GM12891 (cell line): ENCODE measurements at places on chromosomes 11 and 22.

DNA sequence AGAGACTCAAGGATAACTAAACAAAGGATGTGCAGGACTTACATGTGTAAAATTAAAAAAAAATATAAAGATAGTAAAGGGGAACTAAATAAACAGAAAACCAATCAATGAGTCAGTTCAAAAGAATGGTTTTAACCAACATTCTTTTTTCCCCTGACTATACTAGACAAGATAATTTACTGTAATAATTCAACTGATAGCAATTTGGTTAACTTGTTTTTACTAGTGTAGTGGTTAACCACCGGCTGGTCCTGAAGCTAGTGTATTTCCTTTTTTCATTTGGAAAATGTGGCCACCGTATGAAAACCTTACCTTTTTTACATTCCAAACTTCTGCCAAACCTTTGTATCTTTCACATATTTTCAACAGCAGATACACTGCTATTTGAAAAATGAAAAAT is 123.1 kb downstream of the ARHGAP42 start:
- DNase-seq, result no peak

- no peak for DNase-seq
Observed at GRCh38 chr11:121383716-121384115, 68.4 kb upstream of the SORL1 start.

GRCh38 chr11:77441426-77441825 is 32.5 kb downstream of the PAK1 start:
- no peak for DNase-seq

DNA sequence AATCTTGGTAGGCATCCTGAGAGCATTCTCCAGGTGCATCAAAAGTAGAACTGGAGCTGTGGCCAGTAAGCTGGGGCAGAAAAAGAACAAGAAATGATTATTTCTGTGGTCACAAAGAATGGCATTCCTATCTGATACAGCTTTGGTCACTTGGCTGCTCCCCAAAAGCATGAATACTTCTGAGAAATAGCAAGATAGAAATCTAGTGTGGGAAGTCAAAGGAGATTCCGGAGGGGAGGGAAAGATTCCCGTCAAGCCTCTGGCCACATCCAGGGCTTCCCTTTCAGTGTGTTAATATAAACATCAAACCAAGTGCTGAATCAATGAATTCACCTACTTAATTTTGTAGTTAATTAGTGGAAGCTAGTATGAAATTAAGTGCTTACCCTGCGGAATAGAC is 1185.4 kb downstream of the LRRC4C start:
- DNase-seq, result no peak

- no peak for DNase-seq
Observed at GRCh38 chr11:32562839-32563599, 20.6 kb upstream of the EIF3M start.

DNA sequence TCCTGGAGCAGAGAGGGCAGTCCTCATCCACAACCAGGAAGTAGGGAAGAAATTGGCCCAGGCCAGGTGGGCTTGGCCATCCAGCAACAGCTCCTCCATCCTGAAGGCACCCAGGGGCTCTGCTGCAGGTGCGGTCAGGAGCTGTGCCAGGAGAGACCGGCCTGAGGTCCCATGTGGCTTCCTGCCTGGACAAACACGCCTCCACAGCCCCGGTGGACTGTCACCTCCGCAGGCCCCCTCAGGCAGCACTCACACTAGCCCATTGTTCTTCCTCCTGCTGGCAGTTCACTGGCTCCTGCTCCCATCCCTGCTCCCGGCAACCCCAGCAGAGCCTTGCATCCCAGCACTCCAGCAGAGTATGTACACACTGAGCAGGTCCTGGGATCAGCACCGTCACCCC is 16.0 kb upstream of the POU2AF1 start:
- DNase-seq, result no peak

- no peak for DNase-seq
Observed at GRCh38 chr11:35061516-35062440, 77.2 kb upstream of the CD44 start.
